Fibroblast of skin of scalp (primary cell): ENCODE measurements at places on chromosomes 12 and 14.

DNA sequence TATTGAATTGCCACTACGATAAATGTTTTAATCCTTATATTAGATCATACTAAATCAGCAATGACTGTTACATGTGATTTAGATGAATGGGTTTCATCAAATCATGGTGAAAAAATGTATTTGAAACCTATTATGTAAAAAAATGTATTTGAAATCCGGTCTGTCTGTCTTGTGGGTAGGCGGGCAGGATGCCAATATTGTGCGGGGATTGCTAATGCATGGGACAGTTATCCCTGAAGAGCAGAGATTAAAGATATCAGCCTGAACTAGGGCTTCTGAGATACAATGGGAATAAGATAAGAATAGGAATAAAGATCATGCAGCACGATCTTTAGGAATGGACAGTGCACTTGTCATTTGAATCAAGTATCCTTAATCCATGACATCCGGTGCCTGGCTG is 134.0 kb downstream of the PRKCH start:
- no peak for DNase-seq

GRCh38 chr14:64191756-64192155 is 102.4 kb downstream of the ESR2 start:
- peak; percentile 87 for DNase-seq

DNA sequence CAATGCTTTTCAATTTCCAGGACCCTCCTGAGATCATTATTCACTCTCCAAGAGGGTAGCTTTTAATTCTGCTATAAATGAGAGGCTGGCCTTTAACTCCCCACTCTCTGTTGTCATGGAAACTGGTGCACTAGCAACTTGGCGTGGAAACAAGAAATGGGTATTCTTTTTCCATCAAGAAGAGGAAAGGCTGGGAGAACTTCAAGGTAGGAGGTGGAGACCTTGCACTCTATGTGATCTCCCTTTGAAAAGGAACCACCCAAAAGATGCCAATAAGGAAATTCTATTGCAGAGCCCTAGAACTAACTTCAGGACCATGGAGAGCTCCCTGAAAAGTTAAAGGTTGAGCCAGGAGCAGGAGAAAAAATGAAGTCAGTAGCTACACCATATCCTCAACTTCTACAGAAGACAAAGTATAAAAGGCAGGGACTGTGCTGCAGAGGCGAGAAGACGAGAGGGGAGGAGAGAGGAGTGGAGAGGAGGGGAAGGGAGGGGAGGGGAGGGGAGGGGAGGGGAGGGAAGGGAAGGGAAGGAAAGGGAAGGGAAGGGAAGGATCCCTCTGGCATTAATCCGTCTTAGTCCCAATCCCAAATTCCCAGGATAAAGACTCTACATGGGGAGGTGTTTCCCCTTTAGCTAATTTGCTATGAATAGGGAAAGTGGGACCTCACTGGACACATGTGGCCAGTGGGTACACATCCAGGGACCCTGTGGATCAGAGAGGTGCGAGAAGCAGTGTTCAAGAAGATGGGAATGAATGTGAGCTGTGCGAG is 46.7 kb upstream of the FICD start:
- DNase-seq = peak; percentile 54

DNA sequence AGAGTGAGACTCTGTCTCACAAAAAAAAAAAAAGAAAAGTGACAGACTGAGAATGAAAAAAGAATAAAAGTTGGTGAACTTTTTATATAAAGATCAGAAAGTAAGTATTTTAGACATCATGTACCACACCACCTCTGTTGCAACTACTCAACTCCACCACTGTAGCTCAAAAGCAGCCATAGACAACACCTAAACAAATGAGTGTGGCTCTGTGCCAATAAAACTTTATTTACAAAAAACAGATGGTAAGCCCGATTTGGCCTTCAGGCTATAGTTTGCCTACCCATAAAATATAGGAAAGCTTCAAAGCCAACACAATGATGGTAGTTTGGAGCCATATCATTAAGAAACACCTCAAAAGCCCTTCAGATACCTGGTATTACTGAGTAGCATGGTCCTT is 154.5 kb upstream of the FOXN3 start:
- DNase-seq = no peak

DNA sequence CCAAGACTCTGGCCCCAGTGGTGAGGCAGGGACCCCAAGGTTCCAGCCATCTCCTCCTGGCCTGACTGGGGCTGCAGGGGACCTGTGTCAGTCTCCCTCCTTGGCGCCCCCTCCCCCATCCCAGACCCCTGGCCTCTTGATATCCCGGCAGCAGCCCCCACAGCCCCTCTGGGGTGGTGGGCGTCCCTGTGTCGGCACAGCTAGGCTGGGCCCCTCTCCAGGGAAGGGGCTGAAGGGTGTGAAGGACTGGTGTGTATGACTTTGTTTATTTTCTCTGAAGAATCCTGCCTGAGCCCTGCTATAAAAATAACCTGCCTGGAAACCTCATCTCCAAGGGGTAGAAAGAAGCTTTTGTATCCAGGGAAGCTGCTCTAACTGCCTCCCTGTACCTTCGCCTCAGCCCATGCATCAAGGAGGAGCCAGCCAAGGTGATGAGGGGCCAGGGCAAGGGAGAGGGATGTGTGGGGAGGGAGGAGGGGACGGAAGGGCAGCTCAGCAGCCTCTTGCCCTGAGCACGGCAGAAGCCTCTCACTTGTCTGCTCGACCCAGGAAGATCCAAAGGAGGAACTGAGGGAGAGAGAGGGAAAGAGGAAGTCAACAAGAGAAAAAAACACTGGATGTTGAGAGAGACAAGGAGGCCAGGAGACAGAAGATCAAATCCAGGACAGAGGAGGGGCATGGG is 25.4 kb upstream of the COL2A1 start:
- no peak for DNase-seq

- DNase-seq = peak; percentile 92
These were observed 55.2 kb upstream of the CERS5 start for GRCh38 chr12:50222275-50222783.

- no peak for DNase-seq
These were observed 555.9 kb upstream of the TMEM132C start for GRCh38 chr12:127711108-127711507.

GRCh38 chr12:32444895-32445294 is 45.5 kb downstream of the FGD4 start:
- DNase-seq = peak; percentile 54

- DNase-seq = peak; percentile 1
These were observed 36.3 kb upstream of the PDZRN4 start for GRCh38 chr12:41151793-41152192.

DNA sequence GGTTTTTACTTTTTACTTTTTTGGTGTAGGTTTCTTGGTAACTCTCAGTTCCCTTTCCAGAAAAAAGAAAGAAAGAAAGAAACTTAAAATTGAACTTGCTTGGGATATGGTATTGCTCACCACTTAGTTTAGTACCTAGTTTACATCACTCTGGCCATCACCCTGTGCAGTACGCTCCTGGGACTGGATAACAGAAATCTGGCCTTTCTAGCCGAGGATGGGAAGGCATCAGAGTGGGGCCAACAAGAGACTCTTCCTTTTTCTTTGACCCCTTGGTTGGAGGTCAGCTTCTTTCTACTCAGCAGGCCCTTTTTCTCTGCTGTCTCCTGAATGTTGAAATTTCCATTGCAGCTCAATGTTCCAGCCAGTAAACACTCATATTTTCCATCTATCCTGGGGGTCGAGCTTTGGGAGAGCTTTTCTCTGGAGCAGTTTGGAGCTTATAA is 156.6 kb downstream of the TGFB3 start:
- peak; percentile 44 for DNase-seq

DNA sequence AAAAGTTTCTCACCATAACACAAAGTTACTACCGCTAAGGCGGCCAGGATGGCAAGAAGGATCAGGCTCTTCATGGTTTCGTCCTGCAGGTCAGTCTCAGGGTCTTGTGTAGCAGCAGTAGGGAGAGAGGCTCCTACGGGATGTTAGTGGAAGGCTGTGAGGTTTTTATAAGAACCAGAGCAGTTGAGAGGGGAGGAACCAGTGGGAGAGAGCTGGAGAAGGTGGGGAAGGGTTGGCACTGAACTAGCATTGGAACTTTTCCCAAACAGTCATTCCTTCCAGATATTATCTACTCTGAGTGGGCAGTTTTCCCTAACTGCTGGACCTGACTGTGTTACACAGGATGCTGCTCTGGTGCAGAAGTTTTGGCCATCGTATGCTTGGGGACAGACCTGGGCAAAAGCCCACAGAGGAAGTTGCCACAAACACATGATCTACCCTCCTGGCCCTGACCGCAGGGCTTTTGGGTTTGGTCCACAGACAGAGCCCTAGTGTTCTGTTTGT is at the start of gene MGP:
TSS of gene MGP (minus strand) at position 137 of the 504 bp plus-strand sequence. CDS start at position 74, 63 bp downstream.
- DNase-seq = peak; percentile 24

GRCh38 chr12:68967046-68967445 is 34.1 kb upstream of the CPM start:
- DNase-seq = no peak

DNA sequence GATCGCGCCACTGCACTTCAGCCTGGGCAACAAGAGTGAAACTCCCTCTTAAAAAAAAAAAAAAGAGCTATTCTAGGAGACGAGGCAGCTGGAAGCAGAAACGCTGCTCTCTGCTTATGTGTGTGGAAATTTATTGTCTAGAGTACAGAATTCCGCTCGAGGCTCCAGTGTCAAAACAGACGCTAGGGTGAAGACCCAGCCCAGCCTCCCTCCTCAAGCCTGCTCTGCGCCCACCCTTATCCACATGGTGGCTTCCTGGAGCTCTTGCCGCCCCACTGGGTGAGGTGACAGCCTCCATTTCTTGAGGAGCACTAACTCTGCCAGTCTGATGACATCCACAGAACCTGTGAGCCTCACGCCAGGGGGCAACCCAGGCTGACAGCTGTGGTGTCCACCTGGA is 49.5 kb upstream of the DLK1 start:
- DNase-seq = no peak

DNA sequence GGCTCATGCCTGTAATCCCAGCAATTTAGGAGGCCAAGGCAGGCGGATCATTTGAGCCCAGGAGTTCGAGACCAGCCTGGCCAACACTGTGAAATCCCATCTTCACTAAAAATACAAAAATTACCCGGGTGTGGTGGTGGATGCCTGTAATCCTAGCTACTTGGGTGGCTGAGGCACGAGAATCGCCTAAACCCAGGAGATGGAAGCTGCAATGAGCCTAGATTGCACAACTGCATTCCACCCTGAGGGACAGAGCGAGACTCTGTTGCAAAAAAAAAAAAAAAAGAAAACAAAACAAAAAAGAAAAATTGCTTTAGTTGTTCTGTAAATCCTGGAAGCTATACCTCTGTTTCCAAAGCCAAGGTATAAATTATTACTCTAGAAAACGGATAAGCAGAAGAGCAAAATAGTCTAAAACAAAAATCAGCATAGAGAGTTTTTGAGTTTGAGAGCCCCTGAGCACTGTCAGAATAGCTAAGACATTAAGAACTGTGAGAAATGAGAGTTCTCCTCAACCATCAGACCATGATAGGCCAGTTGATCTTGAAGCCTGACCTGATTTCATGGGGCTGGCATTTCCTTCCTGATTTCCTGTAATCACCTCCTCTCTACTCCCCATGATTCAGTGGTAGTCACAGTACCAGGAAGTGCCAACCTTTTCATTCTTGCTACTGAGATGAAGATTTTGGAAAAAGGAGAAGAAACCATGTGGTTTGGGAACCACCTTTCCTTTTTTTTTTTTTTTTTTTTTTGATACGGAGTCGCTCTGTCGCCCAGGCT is 31.7 kb downstream of the ATP2A2 start:
- peak; percentile 66 for DNase-seq

DNA sequence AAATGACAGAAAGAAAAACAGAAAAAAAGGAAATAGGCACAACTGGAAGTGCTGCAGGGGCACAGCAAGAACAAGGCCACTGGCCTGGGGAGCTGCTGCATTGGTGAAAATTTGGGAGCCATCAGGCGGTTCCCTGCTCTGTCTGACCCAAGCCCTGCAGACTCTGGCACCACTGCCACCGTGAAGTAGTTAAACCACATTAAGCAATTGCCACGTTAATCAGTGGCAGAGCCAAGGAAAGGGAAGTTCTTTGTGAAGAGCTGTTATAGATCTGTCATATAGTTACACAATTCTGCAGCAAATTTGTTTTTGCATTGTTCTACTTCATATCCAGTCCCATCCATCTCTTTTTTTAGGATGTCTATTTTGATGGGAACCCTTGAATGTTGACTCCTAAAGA is 915.3 kb downstream of the FSCB start:
- DNase-seq = no peak

- no peak for DNase-seq
These were observed 6.0 kb downstream of the SPTB start for GRCh38 chr14:64873506-64874219.

DNA sequence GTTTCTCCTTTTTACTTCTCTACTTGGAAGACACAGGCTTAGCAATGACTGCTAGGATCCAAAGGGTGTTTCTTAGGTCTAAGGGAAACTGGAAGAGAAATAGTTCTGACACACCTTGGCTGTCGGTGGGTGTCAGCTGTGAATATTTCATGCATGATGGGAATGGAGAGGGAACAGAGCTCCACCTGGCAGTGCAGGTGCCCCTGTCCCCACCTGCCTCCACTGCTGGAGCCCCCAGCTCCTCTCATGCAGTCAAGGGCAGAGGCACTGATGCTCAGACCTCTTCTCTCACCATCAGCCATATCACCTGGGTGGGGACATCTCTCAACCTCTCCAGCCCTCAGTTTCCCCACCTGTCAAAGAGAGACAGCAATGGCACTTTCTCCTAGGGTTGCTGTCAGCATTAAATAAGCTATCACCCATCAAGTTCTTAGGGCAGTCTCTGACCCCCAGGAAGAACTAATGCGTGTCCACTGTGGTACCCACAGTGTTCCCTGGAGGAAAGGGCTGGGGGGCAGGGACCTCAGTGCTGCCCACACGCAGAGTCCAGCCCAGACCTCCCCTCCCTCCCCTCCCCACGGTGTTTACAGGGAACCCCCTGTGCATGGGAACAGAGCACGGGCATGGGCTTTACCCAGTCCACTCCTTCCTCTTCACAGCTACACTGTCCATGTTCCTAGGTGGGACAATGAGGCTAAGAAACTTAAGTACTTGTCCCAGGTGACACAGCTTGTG is 69.1 kb downstream of the C14orf132 start:
- no peak for DNase-seq
